ENCODE measurements at places on chromosomes 6 and 20.

GRCh38 chr6:122408240-122408639, 8.8 kb downstream of the HSF2 start:
- DNase-seq: no peak

- DNase-seq: no peak
These were observed 15.0 kb downstream of the EXOC2 start for GRCh38 chr6:677919-678318.

DNA sequence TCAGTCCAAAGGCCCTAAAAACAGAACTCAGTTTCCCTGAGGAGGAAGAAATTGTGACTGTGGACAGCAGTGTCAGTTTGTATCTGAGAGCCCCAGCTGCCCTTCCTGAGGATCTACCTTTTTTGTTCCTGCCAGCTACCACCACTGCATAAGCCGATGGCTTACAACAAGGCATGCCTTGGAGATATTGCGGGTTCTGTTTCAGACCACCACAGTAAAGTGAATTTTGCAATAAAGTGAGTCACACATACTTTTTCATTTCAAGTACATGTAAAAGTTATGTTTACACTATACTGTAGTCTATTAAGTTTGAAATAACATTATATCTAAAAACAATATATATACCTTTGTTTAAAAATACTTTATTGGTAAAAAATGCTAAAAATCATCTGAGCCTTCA, 9.6 kb upstream of the CST3 start:
- no peak for DNase-seq

DNA sequence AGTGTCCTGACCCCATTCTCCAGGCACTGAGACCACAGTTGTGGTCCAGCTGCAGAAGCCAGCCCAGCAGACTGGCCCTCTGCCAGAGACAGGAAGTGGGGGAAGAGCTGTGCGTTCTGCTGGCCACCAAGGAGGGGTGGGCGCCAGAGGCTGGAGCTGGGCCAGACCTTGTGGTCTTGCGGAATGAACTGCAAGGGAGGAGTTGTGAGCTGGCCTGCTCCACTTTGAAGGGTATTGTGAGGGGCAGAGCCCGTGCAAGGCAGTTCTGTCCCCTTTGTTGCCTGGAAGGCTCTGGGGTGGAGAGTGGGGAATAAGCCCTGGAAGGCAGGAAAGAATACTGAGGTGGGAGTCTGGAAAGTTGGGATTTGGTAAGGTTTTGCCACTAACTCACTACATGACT, 3.6 kb upstream of the MDFI start:
- DNase-seq: no peak

DNA sequence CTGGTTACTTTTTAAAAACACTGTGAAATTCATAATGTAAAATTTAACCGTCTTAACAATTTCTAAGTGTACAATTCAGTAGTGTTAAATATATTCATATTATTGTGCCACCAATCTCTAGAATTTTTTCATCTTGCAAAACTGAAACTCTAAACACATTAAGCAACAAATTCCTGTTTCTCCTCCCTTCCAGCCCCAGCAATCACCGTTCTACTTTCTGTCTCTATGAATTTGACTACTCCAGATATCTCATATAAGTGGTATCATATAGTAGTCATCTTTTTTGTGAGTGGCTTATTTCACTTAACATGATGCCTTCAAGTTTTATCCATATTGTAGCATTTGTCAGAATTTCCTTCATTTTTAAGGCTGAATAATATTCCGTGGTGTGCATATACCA, 44.7 kb downstream of the RSPH3 start:
- DNase-seq: peak; percentile 24

DNA sequence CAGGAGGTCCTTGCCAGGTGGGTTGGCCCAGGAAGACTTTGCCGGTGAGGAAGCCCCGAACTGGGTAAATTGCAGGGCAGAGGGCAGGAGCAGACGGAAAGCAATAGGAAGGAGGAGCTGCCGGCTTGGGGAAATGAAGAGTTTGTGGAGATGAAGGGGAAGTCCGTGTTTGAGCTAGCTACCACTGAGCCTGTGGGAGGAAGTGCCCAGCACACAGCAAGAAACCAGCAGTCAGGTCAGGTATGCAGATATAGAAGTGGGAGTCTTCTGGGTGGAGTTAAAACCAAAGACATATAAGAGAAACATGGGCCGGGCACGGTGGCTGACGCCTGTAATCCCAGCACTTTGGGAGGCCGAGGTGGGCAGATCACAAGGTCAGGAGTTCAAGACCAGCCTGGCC, 34.7 kb downstream of the CD24 start:
- DNase-seq: no peak

GRCh38 chr6:84687431-84687830, 77.0 kb downstream of the TBX18 start:
- DNase-seq: no peak

GRCh38 chr20:59131551-59132285, 31.9 kb upstream of the ZNF831 start:
- no peak for DNase-seq

DNA sequence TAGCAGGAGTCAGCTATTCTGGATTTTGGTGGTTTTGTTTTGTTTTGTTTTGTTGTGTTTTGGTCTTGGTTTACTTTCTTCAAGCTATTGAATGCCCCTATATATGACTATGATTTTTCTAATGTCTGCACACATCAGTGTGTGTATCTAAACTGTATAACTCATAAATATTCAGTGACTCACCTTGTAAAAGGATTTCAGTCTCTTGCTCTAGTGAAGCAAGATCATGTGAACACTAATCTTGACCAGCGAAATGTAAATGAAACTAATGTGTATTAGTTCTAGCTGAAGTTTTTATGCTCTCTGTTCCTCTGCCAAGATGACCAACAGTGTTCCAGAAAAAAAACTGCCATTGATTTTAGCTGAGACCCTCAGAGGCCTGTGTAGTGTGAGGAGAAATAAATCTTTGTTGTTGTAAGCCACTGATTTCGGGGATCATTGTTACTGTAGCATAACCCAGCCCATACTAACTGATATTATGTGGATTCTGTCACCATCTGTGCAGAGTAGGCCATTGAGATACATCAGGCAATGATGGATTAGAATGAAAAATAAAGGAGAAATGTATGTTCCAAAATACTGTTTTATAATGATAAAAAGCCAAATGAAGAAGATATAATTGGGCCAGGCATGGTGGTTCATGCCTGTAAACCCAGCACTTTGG, 11.5 kb upstream of the BTBD9 start:
- DNase-seq: no peak

DNA sequence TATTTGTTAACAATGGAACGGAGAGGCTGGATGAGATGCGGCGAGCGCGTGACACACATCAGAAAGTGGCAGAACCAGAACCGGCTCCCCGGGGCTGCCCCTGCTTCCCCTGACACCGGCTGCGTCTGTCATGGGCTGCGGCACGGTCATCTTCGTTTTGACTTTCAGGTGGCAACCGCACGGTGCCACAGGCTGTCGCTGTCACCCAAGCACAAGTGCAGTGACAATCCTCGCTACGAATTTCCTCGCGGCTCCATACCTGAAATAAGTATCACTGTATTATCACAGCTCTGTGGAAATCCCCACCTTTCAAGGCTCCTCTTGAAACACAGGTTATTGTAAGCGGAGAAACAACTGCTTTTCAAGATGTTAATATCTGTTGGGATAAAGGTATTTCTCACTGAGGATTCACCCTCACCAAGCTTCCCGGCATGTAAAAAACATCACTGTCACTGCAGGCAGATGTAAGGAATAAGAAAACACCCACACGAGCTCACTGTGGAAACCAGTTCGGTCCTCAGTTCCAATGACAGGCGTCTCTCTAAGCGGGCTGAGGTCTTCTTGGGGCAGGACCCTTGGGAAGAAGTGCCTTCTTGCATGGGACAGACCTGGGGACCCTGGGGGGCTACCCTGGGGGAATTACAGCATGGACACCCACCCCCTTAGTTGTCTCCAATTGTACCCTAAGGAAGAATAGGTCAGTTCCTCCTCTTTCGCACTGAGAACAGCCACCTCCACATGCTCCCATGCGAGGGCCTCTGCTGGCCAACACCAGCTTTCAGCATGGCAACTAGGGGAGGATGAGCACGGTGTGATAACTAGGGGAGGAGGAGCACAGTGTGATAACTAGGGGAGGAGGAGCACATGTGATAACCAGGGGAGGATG, 86.3 kb downstream of the DACT2 start:
- DNase-seq: no peak

DNA sequence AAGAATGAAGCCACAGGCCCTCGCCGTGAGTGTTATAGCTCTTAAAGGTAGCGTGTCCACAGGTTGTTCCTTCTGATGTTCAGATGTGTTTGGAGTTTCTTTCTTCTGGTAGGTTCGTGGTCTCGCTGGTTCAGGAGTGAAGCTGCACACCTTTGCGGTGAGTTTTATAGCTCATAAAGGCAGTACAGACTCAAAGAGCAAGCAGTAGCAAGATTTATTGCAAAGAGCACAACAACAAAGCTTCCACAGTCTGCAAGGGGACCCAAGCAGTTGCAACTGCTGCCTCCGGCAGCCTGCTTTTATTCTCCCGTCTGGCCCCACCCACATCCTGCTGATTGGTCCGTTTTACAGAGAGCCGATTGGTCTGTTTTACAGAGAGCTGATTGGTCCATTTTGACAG, 5.2 kb downstream of the HIVEP1 start:
- no peak for DNase-seq

DNA sequence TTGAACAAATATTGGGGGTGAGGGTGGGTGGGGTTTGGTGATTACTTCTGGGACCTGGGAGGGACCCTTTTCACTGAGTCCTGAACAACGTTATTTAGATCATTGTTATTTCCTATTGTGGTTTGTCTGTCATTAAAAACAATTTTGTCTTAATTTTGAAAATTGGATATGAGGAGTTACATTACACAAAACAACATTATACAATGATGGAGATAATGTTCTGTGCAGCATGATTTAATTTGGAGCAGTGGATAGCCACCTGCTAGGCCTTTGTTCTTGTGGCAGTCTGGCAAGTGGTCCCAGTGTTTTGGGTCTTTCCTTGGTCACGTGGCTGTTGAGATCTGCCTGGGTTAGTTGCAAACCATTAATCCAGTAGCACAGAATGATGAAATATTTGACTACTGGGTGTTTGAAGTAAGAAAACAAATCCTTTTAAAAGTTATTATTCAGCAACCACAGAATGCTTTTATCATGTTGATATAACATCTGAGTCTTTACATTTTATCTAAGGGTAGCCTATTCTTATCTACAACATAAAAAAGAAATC, 172.8 kb downstream of the CDKAL1 start:
- DNase-seq: no peak

DNA sequence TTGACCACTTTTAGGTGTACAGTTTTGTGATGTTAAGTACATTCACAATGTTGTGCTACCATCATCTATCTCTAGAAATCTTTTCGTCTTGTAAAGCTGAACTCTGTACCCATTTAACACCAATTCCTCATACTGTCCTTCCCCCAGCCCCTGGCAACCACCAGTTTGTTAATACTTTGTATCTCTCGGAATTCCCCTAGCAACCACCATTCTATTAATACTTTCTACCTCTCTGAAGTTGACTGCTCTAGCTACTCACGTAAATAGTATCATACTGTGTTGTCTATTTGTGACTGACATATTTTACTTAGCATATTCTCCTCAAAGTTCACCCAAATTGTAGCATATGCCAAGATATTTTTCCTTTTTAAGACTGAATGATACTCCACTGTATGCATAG, 82.3 kb upstream of the CLDN20 start:
- DNase-seq: no peak

GRCh38 chr6:40256831-40257230, 322.6 kb upstream of the MOCS1 start:
- no peak for DNase-seq

GRCh38 chr6:29510202-29510601, 22.4 kb upstream of the MAS1L start:
- DNase-seq: no peak

GRCh38 chr6:2542858-2543218, 207.9 kb downstream of the MYLK4 start:
- peak; percentile 75 for DNase-seq

DNA sequence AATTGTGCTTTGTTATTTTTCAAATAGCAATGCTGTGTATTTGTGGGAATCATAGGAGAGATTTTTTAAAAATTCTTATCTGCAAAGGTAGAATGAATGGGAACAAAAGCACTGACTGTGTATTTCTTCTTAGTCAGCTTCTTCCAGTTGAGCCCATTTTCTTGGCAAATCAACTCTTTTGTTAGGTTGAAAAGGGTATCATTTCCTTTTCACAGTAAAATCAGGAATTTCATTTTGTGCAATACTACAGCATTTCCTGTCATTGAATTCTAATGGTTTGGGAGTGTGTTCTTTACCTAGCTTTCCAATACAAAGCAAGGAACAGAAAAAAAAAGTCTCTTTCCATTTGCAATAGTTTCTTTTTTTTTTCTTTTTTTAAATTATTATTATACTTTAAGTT, 19.0 kb upstream of the EXOC2 start:
- DNase-seq: no peak

DNA sequence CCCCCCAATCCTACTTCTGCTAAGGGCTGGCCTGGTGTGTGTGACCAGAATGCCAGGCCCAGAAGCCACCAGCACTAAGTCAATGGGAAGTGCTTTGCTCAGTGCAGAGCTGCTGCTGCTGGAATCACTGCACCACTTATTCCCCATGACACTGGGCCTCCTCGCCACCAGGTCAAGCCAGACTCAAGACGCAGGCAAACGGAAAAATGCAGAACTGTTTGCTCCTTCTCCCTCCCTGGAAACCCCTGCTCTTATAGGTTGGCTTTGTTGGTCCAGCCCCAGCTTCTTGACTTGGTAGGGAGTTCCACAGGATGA, 121.9 kb downstream of the PHACTR3 start:
- no peak for DNase-seq

GRCh38 chr6:1597924-1598323, 11.8 kb upstream of the FOXC1 start:
- DNase-seq: no peak

GRCh38 chr20:39850821-39851330, 838.2 kb downstream of the MAFB start:
- no peak for DNase-seq

DNA sequence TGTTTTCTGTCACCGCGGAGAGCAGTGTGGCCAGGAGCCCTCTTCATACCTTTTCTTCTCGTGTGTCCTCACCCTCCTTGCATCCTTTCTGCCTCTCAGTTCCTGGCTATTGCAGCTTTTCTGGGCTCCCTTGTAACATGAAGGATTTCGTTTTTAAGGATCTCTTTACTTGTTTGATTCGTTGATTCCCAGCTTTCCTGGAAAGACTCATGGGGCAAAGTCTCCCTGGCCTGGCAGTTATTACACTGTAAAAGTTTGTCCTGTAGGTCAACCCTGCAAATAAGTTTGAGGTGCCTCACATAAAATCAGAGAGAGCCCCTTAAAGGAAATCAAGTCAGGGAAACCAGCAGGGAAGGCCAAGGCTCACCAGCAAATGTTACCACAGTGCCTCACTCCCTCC, 70.1 kb downstream of the ISM1 start:
- no peak for DNase-seq

- DNase-seq: no peak
These were observed 176.0 kb upstream of the NT5E start for GRCh38 chr6:85273870-85274269.

DNA sequence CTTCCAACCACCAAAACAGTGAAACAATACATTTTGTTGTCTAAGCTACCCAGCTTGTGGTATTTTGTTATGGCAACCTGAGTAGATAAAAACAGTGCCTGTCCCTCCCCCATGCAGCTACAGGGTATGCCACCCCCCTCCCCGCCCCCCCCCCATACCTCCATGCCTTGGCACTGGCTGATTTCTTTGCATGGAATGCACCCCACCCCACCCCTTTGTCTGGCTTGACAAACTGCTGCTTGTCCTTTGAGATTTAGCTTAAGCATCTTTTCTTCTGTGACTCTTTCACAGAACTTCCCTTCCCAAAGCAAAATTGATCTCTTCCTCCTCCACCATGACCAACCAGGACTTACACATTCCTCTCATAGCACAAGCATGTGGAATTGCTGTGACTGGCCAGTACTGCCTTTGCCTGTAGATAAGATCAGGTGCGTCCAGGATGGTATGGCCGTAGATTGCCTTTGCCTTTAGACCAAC, 64.6 kb upstream of the ADGRF1 start:
- DNase-seq: no peak

All from CD4-positive, alpha-beta memory T cell (primary cell).